Suppressor macrophage (primary cell): ENCODE measurements at places on chromosomes 7 and 10.
A peak's percentile ranks its signal among the peaks of the same experiment; 100 is the strongest.

DNA sequence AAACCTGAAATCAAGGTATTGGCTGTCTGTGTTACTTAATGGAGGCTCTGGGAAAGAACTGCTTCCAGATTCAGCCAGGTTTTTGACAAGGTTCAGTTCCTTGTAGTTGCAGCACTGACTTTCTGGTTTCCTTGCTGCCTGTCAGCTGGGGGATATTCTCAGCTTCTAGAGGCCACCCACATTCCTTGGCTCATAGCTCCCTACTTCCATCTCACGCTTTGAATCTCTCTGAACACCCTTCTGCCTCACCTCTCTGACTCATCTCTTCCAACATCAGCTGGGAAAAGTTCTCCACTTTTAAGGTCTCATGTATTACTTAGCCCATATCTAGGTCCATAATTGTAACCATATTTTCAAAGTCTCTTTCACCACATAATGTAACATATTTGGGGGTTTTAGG, 22.9 kb upstream of the GPR22 start:
- no peak for DNase-seq

GRCh38 chr10:89651916-89652573, 7.0 kb upstream of the PANK1 start:
- DNase-seq, result peak; percentile 15

DNA sequence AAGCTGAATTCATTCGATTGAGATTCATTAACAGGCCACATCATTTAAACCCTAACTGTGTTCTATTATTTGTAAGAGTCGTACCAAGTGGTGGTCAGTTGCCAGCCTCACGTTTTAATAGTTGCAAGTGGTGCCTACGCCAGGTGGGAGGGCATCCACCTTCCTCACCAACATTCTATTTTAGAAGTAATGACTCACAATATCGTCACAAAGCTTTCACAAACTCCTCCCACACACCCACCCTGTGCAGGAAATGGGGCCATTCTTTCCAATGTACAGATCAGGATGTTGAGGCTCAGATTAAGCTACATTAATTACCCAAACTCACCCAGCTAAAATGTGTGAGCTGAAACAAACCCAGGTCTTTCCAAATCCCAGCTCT, 77.3 kb upstream of the SAMD8 start:
- DNase-seq, result peak; percentile 46

GRCh38 chr7:54888067-54888733, 129.2 kb upstream of the SEC61G start:
- DNase-seq, result no peak

GRCh38 chr10:35639021-35639727, 2.9 kb downstream of the FZD8 start:
- no peak for DNase-seq

DNA sequence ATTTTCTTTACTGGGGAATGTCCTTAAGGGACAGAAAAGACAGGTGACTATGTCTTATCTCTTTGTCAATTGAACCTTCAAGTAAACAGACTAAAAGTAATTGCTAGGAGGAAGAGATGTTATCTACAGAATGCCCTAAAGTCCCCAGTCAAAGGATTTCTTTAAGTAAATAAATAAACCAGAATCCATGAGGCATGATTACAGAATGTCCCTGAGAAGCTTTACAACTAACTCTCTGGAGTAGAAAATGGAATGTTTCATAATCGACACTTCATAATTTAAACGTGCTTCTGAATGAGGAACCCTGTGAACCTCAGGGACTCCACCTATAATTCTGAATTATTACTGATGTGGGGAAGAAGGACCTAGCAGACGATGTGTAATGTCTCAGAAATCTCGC, 187.9 kb upstream of the IMMP2L start:
- no peak for DNase-seq

- no peak for DNase-seq
Observed at GRCh38 chr7:40822861-40823260, 688.1 kb downstream of the SUGCT start.

GRCh38 chr7:7764520-7765396, 46.4 kb upstream of the RPA3 start:
- DNase-seq, result no peak

- DNase-seq, result no peak
Observed at GRCh38 chr10:53846809-53847208, 954.2 kb downstream of the PCDH15 start.

DNA sequence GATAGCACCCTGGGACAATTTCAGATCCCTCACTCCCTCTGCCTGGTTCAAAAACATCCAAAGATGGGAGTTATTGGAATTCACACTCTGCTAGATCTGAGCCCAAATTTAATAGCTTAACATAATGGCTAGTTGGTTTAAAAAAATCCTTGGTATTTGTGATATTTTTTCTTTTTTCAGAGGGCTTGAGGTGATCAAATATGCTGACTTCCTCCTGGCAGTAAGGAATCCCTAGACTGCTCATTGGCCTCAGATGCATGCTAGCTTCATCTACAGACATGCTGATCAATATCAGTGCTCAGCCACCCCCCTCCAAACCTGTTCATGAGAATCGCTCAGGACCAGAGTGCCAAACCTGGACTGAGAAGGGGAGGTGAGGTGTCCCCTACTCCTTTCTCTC, 74.7 kb upstream of the PLPP4 start:
- DNase-seq, result no peak

DNA sequence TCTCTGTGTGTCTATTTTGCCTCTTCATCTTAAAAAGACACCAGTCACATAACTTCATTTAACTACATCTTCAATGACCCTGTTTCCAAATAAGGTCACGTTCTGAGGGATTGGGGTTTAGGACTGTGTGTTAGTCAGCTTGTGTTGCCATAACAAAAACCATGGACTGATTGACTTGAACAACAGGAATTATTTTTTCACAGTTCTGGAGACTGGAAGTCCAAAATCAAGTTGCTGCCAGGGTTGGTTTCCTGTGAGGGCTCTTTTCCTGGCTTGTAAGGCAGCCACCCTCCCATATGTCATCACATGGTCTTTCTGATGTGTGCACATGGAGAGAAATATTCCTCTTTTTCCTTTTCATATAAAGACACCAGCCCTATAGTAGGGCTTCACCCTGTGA, 55.3 kb downstream of the REEP3 start:
- no peak for DNase-seq

DNA sequence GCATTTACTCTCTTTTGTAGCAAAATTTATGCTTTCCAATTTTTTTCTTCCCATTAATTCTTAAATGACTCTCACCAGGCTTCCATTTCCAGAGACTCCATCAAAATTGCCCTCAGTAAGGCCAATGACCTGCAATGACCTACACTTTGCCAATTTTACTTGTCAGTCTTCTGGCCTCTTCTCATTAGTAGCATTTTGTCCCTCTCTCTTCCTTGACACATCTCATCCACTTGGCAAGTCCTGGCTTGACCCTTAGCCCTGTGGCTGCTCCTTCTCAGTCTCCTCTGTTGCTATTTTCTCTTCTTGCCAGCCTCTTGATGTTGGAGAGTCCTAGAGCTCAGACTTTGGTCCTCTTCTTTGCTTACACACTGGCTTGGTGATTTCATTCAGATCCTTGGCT, 166.1 kb upstream of the MTPN start:
- no peak for DNase-seq

DNA sequence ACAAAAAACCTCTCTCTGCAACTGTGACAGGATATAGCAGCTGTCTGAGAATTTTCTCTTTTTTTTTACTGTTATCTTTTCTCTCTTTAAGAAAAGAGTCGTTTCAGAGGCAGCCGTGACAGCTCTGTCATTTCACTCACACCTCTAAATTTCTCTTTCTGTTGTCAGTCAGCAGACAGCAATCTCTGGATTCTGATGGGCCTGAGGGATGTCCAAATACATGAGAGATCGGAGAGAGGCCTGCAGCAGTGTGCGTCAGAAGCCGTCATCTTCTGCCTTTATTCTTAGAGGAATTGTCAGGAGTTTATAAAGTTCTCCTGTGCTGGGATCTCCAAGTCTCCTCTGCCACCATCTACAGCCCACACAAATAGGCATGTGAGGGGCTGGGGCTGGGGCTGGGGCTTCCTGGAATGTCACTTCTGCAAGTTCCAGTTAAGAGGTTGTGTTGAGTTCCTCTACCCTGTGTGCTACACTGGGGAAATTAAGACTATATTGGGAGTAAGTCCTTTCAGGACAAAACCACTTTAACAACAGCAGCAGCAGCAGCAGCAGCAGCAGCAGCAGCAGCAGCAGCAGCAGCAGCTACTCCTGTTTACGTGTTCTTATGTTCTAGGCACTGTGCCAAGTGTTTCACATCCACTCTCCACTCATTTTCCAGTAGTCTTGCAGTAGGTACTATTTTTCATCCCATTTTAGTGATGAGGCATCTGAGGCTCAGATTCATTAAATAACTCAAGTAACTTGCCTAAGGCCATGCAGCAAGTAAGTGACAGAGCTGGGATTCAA, 541.3 kb downstream of the LRMDA start:
- peak; percentile 24 for DNase-seq

DNA sequence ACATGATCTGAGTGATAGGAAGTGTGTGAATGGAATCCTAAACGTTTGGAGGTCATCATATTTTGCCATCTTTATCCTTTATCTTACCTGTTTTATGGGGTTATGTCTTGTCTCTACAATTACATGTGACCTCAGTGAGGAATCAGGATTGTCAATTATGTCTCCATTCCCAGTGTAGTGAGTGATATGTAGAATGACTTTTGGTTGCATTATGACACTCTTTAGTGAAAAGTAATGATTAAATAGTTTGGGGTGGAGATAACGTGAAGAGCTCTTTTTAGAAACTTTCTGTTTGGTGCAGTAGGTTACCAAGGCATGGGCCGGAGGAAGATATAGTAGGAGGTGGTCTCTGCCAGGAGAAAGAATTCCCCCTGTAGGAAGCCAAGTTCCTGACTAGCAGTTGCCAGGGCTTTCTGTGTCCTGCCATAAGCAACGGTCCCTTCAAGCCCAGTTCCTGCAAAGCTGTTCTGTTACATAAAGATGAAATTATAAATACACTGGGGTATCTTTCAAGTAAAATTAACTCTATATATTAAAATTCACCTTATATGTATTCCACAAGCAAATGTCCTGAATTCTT, 228.2 kb downstream of the NSUN6 start:
- no peak for DNase-seq

- no peak for DNase-seq
Observed at GRCh38 chr10:26439406-26440087, 1.4 kb downstream of the APBB1IP start.

DNA sequence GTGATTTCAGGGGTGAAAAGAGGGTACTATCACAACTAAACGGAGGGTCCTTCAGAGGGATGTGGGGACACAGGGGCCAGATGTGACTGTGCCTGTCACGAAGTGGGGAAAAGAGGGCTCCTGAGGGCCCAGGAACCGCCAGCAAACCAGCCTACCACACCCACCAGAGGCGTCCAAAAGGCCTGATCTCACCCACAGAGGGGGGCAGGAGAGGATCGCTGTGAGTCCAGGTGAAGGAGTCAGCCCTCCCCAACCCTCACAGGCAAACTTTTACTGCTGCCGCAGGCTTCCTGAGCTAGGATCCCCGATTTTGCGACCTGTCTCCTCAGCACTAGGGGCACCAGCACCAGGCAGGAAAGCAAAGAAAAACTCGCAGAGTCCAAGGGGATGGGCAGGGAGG, 64.7 kb downstream of the HIPK2 start:
- DNase-seq, result no peak

- DNase-seq, result no peak
Observed at GRCh38 chr7:81745637-81746036, 24.2 kb downstream of the HGF start.

GRCh38 chr10:102286216-102286615, 40.9 kb downstream of the GBF1 start:
- DNase-seq, result no peak

- no peak for DNase-seq
Observed at GRCh38 chr10:71712572-71713134, 6.9 kb downstream of the C10orf105 start.

GRCh38 chr7:95642173-95642572, 45.9 kb upstream of the PDK4 start:
- DNase-seq, result no peak

GRCh38 chr10:74088722-74089121, 61.9 kb downstream of the AP3M1 start:
- no peak for DNase-seq

DNA sequence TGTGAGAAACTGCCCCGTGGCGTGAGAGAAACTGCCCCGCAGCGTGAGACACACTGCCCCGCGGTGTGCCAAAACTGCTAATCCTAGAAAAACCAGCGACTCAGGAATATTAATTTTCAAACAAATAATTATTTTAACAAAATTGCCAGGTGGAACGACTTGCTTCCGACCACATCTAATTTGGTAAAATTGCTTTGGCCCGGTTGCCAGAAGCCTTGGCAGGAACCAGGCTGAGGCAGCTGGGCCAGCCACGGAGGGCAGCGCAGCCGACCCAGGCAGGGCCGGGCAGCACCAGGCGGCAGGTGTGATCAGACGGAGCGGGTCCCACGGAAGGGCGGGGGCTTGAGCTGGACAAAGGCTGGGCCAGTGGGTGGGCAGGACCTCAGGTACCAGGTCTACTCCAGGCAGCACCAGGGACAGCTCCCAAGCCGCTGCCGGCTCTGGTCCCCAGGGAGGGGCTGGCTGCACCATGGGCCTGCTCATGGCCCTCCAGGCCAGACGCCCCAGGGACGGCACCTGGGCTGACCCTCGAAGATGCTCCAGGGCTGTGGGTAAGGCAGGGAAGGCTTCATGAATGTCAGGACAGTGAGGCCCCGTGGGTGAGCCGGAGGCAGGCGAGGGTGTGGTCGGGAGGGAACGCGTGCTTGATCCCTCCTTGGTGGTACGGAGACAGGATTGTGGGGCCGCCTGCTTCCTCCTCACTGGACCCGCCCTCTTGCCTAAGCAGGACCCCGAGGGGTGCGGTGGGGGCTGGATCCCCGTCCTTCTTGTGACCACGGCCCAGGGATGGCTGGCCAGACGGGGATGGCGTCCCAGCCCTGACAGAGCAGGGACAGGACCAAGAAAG, 7.7 kb upstream of the ADGRA1 start:
- no peak for DNase-seq

- no peak for DNase-seq
Observed at GRCh38 chr7:112802406-112802805, 12.2 kb upstream of the TMEM168 start.

DNA sequence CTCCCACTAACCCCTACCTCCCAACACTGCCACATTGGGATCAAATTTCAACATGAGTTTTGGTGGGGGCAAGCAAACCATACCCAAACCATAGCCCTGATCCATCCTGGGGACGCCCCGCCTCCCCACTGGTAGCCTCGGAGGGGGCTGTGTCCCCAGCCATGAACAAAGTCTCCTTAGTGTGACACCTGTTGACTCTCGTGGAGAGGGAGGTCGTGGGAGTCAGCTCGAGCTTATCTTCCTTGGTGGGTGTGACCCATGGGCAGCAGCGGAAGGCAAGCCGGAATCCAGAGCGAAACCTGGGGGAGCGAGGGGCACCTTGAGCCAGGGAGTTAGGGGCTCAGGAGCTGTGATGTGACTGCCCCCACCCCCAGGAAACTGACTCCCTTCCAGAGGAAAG, 11.9 kb downstream of the TACR2 start:
- no peak for DNase-seq

- peak; percentile 95 for DNase-seq
Observed at GRCh38 chr10:79938728-79939406, 10.0 kb downstream of the SFTPD start.
